ENCODE measurements at places on chromosomes 5 and 9.

- no peak for DNase-seq
Measured at GRCh38 chr9:90219548-90220118, 423.0 kb downstream of the DIRAS2 start.

DNA sequence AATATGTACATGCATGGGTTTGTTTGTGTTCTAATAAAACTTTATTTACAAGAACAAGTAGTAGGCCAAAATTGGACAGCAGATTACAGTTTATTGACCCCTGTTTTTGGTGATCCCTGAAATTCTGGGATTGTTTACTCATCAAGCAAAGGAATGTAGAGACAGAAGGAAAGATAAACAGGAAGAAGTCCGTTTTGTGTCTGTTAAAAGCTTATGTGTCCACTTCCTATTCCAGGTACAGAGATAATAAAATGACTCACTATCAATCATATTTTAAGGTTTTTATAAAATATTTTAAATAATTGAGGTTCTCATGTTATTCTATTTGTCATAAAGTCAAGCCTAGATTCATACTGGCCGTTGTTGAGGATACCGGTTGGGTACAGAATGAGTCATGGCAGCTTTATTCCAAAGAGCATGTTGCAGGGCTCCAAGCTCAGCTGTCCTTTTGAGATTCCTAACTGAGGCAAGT, 214.9 kb upstream of the DAB2 start:
- DNase-seq: no peak

- no peak for DNase-seq
Measured at GRCh38 chr5:80181618-80182211, 74.1 kb downstream of the SERINC5 start.

GRCh38 chr5:11234501-11234911, 473.5 kb upstream of the DAP start:
- no peak for DNase-seq

- no peak for DNase-seq
Measured at GRCh38 chr9:124011460-124012301, at the start of gene LHX2. LHX2 (plus strand) TSS chr9:124011768; CDS start chr9:124012349, 581 bp downstream.

DNA sequence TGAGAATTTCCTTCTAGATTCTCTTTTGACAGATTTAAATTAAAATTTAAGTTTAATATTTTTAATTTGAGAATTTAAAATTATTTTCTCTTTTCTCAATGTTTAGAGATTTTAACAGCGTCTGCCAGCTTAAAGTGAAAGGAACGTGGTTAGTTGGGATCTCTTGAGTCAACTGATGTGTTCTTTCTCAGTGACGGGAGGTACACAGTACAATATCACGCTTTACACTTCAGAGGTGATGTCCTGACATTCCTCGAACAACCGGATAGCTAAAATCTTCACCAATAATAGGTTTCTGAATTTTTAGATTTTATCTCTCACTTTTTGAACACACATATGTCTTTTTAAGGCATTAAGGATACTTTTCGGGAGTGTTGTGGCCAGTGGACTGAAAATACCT, 81.1 kb downstream of the FAM174A start:
- DNase-seq: no peak

- DNase-seq: no peak
Measured at GRCh38 chr9:109859447-109859846, 79.4 kb downstream of the PALM2AKAP2 start.

DNA sequence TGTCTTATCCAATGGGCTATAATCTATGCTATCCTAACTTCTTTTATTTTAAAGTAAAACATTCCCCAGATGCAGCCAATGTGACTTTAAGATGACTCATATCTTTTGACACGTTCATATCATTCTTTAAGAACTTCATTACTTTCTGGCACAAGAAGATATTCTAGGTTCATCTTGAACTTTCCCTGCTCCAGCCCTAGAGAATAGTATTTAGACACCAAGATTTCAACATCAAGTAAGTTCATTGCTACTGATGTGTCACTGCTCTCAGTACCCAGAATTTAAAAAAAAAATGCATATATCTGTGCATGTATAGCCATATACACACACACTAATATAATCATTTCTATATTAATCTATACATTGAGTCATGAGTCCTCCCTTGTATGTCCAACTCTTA, 175.2 kb downstream of the SAXO1 start:
- no peak for DNase-seq

- DNase-seq: no peak
Measured at GRCh38 chr9:125431741-125432271, 170.2 kb downstream of the GAPVD1 start.

- DNase-seq: no peak
Measured at GRCh38 chr9:127915801-127916719, 781 bp downstream of the ST6GALNAC4 start.

- no peak for DNase-seq
Measured at GRCh38 chr5:140148508-140148907, 22.8 kb downstream of the IGIP start.

- DNase-seq: no peak
Measured at GRCh38 chr9:87867391-87867790, 15.3 kb upstream of the SPATA31E1 start.

- DNase-seq: no peak
Measured at GRCh38 chr9:137053944-137054931, at the start of gene ENTPD2. ENTPD2 (minus strand) TSS chr9:137054061; CDS start chr9:137053997, 64 bp downstream.

DNA sequence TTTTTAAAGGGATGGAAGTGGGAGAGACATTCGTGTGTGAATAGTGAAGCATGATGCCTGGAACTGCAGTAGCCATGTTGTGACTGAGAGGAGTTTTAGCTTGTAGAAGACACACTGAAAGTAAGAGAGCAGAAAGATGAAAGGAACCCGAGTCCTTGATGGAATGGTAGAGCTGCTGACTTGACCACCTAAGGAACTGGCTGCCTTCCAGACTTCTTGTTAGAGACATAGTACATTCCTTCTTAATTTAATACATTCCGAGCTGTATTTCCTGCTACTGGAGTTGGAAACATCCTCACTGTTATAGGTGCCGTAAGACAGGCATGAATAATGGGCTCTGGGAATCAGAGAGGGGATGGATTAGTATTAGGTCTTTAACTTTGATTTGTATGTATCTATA, 7.4 kb downstream of the CER1 start:
- no peak for DNase-seq
